ENCODE measurements at places on chromosomes 1 and 21.

DNA sequence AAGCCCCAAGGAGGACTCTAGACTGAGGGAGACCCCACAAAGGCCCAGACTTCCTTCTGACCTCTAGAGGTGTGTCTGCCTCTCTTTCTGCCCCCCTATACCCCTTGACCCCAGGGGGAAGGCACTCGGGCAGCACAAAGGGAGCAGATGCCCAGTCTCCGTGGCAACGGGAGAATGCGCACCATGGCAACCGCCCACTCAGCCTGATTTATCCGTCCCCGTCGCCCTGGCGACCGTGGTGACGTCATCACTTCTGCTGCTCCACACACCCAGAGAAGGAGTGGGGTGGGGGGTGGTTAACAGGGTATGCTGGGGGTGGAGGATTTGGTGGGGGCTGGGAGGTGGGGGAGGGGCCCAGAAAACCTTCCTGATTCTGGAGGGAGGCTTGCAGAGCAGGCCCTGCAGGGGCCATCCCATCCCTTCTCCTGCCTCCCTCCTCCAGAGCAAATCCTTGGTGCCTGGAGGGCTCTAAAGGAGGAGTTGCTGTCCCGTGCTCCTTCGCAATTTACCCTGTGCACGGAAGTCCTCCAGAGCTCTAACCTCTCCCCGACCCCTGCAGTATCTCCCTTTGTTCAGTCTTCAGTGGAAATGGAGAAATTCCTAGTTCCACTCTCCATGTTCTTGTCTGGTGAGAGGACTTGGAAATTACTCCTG is 6.3 kb downstream of the CELF3 start:
- DNase-seq: no peak

- DNase-seq: no peak
These were observed 99.0 kb downstream of the TGFB2 start for GRCh38 chr1:218444173-218444572.

GRCh38 chr1:85149805-85150204 is 51.0 kb downstream of the SYDE2 start:
- DNase-seq: no peak

DNA sequence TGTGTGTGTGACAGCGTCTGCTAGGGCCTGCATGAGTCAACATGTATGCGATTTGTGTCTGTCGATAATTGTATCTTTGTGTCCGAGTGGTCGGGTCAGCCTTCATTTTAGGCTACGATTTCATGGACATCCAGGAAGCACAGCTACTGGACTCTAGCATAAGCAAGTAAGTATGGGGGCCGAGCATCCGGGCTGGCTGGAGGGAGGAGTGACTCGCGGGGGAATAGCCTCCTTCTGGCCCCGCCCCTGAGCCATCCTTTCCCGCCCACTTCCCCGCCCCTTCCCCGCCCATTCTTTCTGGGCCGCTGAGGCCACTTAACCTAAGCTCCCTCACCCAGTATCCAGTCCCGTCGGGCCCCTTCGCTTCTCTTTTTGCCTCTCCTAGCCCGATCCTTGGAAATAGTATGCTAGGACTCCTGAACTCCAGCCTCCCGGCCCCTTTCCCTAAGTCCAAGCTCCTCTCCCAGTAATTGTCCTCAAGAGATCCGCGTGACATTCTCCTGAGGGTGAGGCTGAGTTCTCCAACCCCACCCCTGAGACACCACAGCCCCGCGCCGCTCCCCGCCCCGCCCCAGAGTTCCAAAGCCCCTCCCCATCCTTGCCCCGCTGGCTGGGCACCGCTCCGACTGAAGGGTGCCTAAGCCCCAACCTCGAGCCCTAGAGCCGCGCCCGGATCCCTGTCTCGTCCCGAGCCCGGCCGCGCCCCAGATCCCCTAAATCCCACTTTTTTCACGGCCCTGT is 1.2 kb downstream of the MAP3K6 start:
- DNase-seq: peak; percentile 95

GRCh38 chr1:38117444-38117887 is 70.9 kb upstream of the POU3F1 start:
- DNase-seq: no peak

DNA sequence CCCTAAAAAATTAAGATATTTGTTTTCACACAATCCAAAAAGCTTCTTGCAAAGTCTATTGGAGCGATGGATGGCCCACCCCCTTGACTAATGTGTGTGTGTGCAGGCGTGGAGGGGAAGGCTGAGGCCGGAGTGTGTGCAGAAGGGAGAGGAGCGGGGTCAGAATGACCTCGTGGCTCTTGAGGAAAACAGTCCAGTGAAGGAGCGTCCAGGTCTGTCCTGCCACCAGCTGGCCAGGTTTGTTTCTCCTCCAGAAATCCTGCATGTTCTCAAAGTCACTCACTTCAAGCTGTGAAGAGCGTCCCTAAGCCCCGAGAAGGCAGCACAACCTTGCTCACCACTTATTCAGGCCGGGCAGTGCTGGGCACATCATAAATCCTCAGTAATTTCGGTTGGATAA is 69.5 kb upstream of the SSX2IP start:
- no peak for DNase-seq

DNA sequence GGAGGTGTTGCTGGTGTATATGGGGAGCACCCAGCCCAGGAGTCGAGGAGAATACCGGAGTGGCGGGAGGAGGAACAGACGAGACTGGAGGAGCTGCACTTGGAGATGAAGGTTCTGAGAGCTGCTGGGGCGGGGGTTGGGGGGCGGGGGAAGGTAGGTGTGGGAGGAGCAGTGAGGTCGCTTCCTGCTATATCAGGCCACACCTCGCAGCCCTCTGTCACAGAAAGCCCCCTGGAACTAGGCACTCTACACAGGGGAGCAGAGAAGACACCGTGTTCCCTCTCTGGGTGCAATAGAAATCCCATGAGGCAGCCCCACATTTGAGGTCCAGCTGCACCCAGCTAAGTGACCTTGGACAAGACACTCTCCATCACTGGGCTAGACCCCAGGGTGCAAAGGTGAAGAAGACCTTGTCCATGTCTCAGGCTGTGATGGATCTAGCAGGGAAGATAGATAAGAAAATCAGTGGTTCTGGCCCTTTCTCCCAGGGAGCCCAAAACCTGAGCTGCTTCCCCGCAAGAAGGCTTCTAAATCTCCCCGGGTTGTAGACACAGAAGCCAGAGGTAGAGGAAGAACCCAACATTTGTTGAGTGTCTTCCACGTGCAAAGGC is 155.8 kb upstream of the EDN2 start:
- DNase-seq: no peak

DNA sequence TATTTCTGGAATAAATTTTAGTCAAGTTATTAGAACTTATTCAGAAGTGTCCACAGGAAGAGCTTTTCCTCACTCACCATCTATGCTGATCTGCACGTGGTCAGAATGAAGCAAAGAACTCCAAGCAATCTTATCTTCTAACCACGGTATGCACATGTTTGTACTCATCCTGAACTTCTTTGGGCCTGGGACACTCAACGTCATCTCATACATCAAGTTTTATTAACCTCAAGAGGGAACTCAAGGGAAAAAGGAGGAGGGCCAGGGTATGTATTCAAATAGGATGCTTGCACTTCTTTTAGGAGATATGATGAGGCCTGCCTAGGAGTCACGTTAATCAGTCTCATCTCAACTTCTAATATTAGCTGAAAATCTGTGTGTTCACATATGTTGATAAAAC is 142.5 kb downstream of the C1orf94 start:
- DNase-seq: no peak

DNA sequence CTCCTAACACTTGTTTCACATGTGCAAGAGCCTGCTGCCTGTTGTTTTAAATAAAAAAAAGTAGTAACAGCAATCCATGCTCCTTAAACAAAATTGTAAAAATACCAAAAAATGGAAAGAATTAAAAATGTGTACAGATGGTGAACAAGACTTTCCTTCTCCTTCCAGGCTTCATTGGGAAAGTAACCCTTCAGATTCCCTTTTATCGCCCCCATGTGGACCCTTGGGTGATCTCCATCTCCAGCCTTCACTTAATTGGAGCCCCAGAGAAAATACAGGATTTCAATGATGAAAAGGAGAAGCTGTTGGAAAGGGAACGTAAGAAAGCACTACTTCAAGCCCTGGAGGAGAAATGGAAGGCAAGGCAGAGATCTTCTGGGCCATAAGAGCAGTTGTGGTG is 14.2 kb downstream of the VPS13D start:
- DNase-seq: no peak

GRCh38 chr1:189597083-189597482 is 880.6 kb downstream of the BRINP3 start:
- DNase-seq: no peak

DNA sequence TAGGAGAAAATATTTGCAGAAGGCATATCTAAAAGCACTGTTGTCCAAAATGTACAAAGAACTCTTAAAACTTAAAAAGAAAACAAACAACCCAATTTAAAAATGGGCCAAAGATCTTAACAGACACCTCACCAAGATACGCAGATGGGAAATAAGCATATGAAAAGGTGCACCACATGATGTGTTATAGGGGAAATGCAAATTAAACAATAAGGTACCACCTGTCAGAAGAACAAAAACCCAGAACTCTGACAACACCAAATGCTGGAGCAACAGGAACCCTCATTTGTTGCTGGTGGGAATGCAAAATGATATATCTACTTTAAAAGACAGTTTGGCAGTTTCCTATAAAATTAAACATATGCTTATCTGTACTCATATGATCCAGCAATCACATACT is 18.1 kb downstream of the SLC2A5 start:
- DNase-seq: no peak

GRCh38 chr1:121558514-121558913 is 373.7 kb downstream of the SRGAP2C start:
- no peak for DNase-seq

- DNase-seq: no peak
These were observed 6.7 kb downstream of the KHDRBS1 start for GRCh38 chr1:32020339-32020738.

Data from kidney (tissue), 22 donors.